ENCODE measurements at places on chromosomes 4 and X.

- no peak for DNase-seq
These were observed 88.7 kb downstream of the TNIP2 start for GRCh38 chr4:2667428-2667827.

- no peak for DNase-seq
These were observed 70.6 kb downstream of the TAPT1 start for GRCh38 chr4:16155528-16156169.

DNA sequence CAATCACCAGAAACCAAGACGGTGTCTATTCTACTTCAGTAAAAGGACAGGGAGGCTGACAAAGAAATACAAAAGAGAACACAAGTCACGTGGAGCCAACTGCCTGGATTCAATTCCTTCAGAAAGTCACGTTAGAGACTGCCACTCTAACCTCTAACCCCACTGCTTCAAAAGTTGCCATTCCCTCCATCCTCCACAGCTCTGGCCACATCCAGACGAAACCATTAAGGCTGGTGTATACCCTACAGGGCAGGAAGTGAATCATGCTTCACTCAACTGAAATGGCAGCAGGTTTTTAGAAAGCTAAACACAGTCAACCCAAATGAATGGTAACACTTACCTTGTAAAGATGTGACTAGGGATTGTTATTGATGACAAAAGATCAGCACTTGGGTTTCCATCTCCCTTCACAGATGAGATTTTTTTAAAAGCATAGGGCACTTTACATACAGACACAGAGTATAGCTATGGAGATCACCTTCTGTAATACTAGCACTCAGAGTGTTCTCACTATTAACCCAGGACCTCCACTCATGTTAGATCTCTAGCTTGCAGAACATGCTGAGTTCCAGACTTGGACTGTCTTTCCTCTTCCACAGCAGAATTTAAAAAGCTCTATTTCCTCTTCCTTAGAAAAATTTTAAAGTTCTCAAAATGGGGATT, 37.4 kb downstream of the MAML3 start:
- DNase-seq, result no peak

GRCh38 chr4:52638717-52639116, 20.4 kb downstream of the USP46 start:
- DNase-seq, result no peak

DNA sequence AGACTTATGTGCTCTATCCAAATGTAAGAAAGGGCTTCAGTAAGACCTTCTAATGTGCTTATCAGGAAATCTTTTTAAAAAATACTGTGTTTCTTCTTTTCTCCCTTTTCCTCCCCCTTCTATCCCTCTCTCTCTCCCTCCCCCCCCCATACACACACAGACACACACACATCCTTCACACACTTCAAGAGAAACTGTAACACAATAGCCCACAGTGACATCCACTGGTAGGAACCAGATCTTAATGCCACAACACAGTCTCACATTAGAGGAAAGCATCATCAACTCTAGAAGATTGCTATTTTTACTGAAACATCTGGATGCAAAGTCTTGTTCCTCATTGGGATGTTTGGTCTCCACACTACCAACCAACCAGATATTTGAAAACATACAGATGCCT, 4.6 kb downstream of the PCDH19 start:
- DNase-seq, result no peak

GRCh38 chr4:2694691-2695090, 61.4 kb downstream of the TNIP2 start:
- no peak for DNase-seq

- DNase-seq, result no peak
These were observed 626.8 kb downstream of the TLL1 start for GRCh38 chr4:166499820-166500219.

- no peak for DNase-seq
These were observed 14.2 kb upstream of the MID1 start for GRCh38 chrX:10634392-10635161.

DNA sequence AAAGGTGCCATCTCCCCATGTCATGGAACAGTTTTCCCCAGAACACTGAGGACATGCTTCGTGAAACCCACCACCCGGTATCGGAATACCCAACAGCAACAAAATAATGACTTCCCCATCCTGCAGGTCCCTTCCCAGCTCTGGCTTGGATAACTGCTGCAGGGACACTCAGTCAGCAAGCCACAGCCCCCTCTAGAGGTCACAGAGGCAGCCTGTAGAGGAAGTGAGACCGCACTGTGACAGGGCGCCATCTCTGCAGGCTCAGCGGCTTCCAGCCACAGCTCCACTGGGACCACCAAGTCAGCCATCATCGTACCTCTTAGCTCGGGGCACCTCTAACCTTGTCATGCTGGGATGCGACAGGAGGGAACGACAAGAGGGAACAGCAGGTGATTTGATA, 315.9 kb downstream of the LDB2 start:
- no peak for DNase-seq

- no peak for DNase-seq
These were observed 56.0 kb upstream of the DHX15 start for GRCh38 chr4:24640366-24640765.

- no peak for DNase-seq
These were observed 174.1 kb downstream of the COX18 start for GRCh38 chr4:72895408-72895807.

DNA sequence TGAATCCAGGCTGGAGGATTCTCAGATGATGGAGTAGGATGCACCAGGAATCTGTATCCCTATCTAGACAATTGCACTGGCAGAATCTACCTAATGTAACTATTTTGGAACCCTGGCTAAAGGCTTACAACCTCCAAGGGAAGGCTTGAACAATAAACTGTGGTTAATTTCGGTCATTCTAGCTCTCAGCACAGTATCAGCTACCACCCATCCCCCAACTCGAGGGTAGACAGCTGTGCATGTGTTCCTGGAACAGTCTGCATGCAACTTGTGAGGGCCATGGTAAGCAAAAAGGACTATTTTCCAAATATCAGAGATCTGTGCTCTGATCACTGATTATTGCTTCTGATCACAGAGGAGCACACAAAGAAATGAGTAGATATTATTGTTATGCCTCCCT, 34.0 kb downstream of the ELF2 start:
- no peak for DNase-seq

Data from effector CD4-positive, alpha-beta T cell (primary cell).